Brain microvascular endothelial cell (primary cell): ENCODE measurements at places on chromosomes 7 and 10.

- no peak for DNase-seq
Measured at GRCh38 chr7:50197549-50197948, 104.5 kb upstream of the ZPBP start.

- DNase-seq, result no peak
Measured at GRCh38 chr7:9013940-9014339, 580.5 kb downstream of the NXPH1 start.

DNA sequence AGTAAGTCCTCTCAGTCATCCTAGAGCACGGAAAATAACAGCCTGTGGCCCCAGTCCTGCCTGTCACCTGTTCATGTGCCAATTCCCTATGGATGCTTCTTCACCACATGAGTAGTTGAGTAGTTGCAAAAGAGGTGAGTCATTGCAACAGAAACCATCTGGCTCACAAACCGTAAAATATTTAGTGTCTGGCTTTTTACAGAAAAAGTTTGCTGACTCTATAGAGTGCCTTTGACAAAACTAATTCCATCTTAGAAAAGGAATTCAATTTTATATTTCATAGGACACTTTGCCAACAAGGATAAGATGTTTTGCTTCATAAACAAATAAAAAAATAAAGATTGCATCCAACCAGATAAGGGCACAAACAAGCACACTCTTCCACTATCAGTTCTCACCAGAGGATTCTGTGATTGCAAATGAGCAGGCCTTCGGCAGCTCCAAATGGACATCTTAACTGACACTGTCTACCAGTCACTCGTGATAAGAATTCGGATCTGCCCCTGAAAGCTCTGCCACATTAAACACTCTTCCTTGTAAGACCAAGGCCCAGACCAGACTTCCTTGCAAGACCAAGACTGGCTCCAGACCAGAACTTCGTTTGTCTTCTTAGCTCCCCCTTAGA lies 242.7 kb upstream of the SEMA3C start:
- DNase-seq, result peak; percentile 55

DNA sequence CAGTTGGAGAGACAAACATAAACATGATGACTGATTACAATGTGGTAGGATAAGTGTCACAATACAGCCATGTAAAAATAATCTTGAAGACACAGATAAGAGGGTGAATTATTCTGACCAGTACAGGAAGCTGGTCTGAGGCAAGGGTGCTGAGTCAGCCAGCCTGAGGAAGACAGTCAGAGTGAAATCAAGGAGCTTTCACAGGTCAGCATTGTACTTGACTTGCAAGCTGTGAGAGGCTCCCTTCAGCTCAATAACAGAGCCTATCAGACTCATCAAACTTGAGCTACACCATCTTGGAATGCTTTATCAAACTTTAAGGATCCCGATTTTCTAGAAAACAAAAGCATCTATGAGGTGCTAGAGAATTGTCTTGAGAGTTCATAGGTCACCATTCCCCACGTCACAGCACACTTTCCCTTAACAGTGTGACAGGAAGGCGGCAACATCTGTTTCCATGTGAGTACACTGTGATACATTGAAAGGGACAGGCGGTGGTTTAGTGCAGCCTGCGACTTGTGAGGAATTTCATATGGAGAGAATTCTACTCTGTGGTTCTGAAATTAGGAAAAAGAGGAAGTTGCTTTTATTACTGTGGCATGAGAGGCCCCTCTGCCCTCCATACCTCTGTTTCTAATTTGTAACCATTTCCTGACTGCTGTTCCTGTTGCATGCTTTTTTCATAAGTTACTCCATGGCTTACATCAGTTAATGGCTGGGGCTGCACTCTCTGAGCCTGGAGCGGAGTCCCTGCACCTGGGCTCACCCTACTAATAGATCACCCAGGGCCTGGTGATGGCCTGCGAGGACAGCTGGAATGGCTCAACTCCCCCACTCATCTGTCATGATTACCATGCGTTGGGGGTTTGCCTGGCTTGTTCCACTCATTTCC lies 417.1 kb downstream of the SUGCT start:
- peak; percentile 93 for DNase-seq

DNA sequence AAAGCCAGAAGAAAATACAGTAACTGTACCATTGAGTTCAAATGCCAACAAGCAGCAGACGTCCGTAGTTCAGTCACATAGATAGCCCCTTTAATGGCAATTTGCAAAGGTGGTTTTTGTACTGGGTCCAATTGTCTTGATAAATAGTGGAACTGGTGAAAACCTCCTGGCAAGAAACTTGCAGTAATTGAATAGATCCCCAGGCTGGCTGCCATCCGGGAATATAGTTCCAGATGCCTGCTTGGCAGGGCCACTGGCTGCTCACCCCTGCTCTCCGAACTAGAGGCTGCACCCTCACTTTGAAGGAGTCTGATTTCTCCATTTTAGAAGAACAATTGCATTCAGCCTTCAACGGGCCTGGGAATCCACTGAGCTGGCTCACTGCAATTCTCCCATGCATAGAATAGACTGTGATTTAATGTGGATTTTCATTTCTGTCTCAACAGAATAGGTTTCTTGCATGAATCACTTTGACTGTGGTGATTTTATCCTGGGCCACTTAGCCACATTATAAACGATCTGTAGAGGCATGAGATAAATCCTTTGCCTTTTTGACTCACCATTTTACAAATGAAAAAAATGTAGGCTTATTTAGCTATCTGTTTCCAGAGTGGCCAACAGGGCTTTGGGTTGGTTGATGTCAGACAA lies 35.9 kb upstream of the ELMO1 start:
- DNase-seq, result no peak

DNA sequence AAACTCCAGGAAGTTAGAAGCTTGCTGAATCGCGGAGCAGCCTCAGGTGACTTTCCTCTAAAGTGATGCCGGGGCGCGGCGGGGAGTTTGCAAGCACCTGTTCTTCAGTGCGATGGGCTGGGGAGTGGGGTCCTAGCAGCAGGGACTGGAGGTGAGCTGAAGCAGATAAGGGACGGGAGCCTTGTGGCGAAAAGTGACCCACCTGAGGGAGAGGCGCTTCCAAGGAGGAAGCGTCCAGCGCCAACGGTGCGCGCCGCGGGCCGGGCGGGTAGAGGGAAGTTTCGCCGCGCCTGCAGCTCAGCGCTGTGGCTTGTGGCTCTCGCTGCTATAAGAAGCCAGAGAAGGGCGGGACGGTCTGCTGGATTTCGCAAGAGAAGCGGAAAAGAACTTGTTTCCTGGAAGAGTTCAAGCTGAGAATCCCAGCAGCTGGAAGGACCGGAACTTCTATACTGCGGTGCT lies at the start of gene STEAP4:
Gene STEAP4, minus strand, starts transcription at position 305 of the 459 bp plus-strand sequence. CDS start 22,625 bp downstream, outside the sequence.
- peak; percentile 27 for DNase-seq

GRCh38 chr7:129497156-129497555 lies 5.2 kb upstream of the SMKR1 start:
- DNase-seq, result no peak

DNA sequence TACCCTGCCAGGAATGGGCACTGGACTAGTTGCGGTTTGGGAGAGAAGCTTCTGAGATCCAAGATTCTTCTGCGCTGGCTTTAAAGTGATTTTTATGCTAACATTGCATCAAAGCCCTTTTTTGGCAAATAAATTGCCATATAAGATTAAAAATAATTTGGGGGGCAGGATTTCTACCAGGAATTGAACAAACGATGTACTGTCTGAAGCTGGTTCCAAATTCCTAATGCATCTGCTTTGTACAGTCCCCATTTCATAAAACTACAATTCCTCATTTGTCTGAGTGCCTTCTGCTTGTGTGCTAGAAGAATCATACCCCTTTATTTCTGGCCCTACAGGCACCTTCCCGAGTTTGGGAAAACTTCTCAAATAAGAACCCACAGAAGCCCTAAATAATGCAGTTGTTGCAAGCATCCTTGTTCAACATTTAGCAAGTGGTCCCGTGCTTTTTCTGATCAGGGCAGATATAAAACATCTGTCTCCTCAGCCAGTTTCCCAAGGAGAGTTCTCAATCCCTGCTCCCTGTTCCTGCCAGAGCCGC lies 349.7 kb downstream of the PTEN start:
- DNase-seq, result no peak

GRCh38 chr7:1342090-1342640 lies 109.5 kb downstream of the UNCX start:
- DNase-seq, result no peak

DNA sequence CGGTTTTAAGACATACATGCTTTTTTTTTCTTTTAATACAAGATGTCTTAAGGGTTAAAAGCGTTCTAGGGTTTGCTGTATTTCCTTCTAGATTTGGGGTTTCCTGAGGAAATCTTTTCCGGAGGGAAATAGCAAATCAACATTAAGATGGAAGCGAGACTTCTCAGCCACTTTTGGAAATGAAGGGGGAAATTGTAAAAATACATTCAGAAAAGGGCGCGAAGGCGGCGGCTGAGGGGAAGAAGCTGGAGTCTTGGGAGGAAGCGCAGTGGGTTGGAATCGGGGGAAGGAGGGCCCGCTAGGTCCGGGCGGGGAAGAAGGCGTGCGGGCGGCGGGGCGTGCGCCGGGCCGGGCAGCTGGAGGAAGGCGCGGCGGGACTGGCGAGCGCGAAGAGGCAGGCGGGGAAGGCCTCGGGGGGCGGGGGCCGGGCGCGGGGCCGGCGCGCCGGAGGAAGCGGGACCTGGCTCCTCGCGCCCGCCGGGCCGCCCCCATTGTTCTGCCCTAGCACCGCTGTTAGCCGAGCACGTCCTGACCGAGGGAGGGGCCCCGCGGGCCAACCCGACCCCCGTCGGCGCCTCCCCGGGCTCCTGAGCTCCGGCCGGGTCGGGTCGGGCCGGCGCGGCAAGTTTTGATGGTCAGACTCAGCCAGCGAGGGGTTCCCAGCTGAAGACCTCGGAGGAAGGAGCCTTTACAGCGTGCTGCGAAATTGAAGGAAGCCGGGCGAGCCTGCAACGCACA lies 1.5 kb upstream of the SKIDA1 start:
- DNase-seq, result peak; percentile 42

- DNase-seq, result no peak
Measured at GRCh38 chr7:22771872-22772228, 44.9 kb downstream of the IL6 start.

DNA sequence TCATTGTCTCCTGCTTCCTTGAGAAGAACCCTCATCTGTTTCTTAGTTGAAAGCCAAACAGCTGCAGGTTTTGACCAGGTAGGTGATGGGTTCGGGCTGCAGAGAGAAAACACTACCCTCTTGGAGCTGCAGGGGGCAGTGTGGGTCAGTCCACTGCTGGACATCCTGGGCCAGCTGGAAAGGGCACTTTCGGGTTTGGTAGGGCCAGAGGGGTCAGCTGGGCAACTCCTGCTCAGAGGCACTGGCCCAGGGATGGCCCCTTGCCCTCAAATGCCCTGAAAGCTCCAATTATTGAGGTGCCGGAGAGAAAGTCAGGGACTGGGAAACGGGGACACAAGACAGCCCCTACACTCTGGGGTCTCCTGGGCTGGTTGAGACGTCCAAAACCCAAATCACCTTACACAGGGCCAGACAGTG lies 90.7 kb downstream of the MKI67 start:
- peak; percentile 11 for DNase-seq

- DNase-seq, result no peak
Measured at GRCh38 chr10:1553951-1554350, 183.4 kb downstream of the ADARB2 start.

- DNase-seq, result peak; percentile 12
Measured at GRCh38 chr7:148286150-148286549, 304.4 kb upstream of the C7orf33 start.

- DNase-seq, result peak; percentile 96
Measured at GRCh38 chr7:19404912-19405329, 259.7 kb upstream of the FERD3L start.

- DNase-seq, result peak; percentile 9
Measured at GRCh38 chr10:92761571-92761970, 71.8 kb downstream of the HHEX start.

GRCh38 chr7:5237286-5237685 lies 45.5 kb upstream of the SLC29A4 start:
- DNase-seq, result no peak
